ENCODE measurements at places on chromosomes 12 and 14.

DNA sequence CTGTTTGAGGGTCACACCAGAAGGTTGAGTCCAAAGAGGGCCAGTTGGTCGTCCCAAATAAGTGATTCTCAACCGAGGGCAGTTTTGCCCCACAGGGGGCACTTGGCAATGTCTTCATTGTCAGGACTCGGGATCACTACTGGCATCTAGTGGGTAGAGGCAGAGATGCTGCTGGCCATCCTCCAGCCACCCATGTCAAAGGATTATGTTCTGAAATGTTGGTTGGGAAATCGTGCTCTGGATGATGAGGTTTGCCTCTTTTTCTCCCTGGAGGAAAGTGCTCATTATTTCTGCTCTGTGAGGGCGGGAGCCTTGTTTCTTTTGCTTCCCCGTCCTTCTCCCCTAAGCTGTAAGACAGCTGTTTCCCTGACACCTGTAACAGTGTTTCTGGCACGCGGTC, 3.6 kb downstream of the ZNF839 start:
- peak; percentile 52 for DNase-seq

GRCh38 chr12:26831951-26832821, 808 bp downstream of the ITPR2 start:
- DNase-seq, result peak; percentile 76

DNA sequence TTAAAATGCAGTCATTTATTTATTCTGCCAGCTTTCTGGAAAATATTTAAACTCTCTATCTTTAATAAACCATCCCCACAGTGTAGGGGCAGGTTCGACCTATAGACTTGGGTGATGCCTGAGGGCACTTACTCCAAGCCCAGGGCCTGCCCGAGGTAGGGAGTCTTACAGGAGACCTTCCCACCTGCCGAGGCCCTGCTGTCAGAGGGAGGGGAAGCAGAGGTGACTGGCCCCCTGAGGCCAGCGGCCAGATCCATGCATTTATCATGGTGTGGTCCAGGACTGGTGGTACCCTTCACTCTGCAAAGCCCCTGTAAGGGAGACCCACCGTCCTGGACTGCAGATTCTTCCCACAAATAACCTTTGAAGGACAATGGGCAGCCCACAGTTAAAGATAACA, 7.6 kb downstream of the EML1 start:
- DNase-seq, result no peak

DNA sequence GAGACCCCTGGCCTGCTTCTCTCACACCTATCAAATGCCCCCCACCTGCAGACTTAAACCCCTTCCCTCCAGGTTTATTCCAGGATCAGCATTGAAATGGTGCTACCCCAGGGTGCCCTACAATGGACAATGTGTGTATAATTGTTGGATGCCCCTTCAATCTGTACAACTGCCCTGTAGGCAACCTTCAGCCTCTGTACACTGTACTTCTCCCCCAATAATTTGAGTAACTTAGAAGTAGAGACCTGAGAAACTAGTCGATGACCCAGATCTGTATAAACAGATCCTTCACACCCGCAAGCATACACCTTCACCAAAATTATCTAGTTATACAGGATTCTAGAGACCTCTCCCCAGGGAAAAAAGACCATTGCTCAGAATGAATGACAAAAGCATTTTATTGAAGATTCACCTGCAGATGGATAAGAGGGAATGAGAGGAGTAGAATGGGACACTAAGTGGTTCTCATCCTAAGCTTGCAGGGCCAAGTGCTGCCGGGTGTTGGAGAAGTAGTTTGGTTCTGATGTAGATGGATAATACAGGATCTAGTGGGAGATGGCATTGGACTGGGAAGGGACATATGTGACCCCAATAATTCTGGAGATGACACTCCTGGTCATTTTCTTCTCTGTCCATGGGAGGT, 7.6 kb downstream of the KRT4 start:
- DNase-seq, result no peak

GRCh38 chr12:67419810-67420209, 150.7 kb downstream of the CAND1 start:
- DNase-seq, result no peak

DNA sequence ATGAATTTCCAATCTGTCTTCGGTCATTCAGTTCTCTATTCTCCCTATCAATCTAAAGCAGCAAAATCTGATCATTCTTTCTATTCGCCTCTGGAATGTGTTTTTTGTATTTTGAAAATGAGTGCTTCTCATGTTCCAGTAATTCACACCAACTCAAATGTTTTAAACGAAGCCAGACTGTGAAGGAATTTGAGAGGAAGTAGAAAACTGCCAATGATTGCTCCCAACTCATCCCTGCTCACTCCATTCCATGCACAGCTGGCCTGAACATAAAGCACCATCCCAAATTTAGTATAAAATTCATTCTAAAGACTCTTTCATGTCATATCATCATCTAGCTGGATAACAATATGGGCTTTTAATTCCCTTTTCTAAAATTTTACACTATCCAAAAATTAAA, 123.8 kb downstream of the DUSP6 start:
- no peak for DNase-seq

DNA sequence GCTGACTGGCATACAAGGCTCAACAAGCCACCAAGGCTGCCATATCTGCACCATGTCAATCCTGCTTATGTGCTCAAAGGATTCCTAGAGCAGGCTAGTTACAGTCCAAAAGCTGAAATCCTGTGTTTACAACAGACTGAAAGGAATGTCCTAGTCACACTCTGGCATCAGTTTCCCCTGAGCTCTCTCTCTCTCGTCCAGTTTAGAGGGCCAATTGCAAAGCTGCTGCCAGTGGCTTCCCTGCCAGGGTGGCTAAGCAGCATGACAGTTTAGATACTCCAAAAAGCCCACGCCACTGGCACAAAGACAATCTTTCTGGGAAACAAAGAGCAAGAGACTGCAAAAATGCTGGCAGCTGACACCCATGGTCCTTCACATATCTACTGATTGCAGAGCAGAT, 392.1 kb downstream of the RPS29 start:
- no peak for DNase-seq

- DNase-seq, result no peak
Measured at GRCh38 chr12:88810806-88811205, 230.5 kb upstream of the KITLG start.
